ENCODE measurements at places on chromosomes 11 and 22.

- no peak for DNase-seq
Observed at GRCh38 chr11:63915961-63916836, 765 bp downstream of the RCOR2 start.

- no peak for DNase-seq
Observed at GRCh38 chr11:22802861-22803260, 26.7 kb downstream of the SVIP start.

- DNase-seq: no peak
Observed at GRCh38 chr11:130582981-130583380, 134.5 kb downstream of the ADAMTS15 start.

- DNase-seq: no peak
Observed at GRCh38 chr22:41557401-41558240, 3.2 kb upstream of the CSDC2 start.

DNA sequence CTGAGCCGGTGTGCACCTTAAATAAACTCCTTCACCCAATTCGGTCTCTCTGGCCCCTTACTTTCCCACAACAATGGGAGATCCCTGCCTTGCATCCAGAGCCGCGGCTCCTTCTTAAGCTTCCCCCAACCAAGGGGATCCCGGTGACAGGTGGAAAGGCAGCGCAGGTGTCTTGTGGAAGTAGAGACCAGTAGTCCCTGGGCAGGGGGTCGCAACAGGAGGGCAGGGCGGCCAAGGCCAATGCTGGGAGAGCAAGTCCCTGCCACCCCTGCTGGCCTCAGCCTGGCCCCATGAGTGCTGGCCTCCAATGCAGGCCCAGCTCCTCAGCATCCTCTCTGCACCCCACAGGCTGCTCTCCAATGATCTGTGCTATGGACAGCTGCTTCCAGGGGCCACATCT lies 7.9 kb upstream of the SYT12 start:
- no peak for DNase-seq

DNA sequence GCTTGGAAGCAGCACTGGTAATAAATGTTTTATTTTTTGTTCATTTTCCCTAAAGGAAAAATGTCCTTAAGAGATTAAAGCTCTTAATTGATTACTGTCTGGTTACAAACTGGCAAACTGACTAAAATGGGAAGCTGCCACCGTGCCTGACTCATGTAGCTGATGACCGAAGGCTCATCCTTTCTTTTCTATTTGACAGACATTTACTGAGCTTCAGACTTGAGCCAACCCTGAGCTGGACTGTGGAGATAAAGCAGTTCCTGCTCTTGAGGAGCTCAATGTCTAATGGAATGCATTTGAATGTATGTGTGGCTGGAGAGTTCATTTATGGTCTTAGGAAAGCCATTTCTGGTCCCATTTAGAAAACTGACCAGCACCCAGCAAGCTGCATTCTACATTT lies 91.3 kb downstream of the RNF169 start:
- no peak for DNase-seq

DNA sequence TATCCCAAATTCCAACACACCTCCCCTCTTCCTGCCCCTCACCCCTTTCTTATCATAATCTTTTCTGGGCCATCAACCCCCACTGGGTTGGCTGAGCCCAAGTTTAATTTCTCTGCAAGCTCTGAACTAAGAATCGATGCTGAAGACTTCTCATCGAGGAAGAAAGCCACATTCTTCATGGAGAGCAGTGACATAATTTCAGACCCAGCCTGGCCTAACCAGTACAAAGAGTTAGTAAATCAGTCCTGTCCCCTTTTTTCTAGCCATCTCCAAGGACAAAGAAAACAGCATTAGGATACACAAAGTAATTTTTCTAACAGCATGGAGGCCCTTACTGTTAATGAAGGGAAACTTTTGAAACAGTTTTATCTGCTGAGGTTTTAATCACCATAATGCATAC lies 45.0 kb downstream of the KCNJ1 start:
- no peak for DNase-seq

DNA sequence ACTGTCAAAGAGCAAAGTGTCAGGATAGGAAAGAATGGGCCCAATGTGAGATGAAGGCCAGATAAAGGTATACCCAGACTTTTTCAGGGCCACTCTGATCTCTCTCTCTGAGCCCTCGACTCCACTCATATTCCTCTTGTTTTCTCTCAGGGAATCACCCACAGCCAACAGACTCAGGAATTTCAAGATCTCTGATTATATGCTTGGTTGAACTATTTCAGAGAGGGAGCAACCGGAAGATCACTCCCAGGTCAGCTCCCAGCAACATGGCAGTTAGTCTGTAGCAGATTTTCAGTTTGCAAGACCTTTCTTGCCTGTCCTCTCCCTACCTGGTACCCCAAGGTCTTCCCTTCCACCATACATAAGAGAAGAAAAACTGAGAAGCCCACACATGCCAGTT lies 102.5 kb downstream of the C11orf58 start:
- no peak for DNase-seq

GRCh38 chr11:73141031-73141308 lies 1.1 kb downstream of the FCHSD2 start:
- DNase-seq: no peak

GRCh38 chr11:130514851-130515250 lies 66.4 kb downstream of the ADAMTS15 start:
- DNase-seq: no peak

DNA sequence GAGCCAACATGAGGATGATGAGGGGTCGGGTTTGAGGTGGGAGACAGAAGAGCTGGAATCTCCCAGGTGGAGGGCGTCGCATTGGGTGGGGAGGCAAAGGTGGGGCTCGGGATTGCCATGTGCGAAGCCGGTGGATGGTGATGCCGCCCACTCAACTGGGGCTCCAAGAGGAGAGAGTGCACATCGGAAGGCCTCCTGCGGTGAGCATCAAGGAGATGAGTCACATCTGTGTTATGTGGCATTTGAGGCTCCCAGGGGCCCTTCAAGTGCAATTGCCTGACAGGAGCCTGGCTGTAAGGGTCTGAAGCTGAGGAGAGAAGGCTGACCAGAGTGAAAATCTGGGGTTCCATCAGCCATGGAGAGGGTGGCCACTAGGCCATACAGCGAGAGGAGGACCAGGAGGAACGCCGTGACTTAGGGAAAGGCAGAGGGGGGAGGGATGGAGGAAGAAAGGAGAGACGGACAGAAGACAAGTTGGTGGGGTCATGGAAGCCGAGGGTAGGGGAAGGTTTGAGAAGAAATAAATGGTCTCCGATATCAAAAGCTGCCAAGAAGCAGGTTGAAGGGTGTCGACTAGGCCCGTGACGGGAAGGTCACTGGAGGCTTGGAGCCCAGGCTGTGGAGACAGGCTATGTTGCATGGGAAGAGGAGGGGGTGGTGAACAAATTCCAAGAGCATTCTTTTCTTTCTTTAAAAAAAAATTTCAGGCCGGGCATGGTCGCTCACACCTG lies 21.3 kb downstream of the RASD2 start:
- DNase-seq: no peak

DNA sequence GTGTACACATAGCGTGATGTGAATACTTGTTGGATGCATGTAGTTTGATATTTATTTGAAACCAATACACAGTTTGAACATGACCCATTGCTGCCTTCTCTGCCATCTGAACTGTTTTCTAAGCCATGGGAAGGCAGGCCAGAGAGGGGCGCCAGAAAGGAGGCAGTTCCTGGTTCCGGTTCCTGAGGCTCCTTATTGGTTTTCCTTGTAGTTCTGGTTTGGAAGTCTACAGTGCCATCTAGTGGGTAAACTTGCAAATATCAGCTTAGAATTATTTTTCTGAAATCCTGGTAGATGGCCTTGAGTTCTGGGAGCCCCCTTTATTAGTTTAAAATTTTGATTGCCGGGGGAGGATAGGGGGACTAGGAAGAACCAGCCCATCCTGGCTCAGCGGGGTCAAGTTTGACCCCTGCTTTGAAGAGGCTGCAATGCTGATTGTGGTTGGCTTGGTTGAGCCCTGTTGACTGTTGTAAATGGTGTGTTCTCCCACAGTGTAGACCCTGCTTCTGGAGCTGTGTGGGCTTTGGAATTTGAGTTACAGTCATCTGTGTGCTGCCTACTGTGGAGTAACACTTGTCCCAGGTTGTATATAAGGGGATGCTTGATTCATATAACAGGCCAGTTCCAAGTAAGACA lies 48.4 kb downstream of the GRAMD1B start:
- DNase-seq: no peak

DNA sequence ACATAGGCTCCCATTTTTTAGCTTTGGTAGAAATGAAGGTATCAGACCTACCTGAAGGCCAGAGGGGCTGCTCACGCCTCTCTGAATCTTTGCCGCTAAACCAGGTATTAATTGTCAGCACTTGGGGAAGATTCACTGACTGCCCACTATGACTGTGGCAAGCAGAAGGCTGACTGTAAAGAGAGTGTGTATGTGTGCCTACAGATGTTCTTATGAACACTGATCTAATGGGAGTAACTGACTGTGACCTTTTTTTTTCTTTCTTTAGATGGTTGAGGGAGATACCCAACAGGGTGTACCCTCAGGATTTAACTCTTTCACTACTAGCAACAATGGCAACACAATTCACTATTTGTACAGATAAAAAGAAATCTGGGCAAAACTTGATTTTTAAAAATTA lies at the start of gene RAG2:
RAG2 (minus strand) TSS at position 186 of the 400 bp plus-strand sequence. CDS start 4,068 bp downstream, outside the sequence.
- no peak for DNase-seq

DNA sequence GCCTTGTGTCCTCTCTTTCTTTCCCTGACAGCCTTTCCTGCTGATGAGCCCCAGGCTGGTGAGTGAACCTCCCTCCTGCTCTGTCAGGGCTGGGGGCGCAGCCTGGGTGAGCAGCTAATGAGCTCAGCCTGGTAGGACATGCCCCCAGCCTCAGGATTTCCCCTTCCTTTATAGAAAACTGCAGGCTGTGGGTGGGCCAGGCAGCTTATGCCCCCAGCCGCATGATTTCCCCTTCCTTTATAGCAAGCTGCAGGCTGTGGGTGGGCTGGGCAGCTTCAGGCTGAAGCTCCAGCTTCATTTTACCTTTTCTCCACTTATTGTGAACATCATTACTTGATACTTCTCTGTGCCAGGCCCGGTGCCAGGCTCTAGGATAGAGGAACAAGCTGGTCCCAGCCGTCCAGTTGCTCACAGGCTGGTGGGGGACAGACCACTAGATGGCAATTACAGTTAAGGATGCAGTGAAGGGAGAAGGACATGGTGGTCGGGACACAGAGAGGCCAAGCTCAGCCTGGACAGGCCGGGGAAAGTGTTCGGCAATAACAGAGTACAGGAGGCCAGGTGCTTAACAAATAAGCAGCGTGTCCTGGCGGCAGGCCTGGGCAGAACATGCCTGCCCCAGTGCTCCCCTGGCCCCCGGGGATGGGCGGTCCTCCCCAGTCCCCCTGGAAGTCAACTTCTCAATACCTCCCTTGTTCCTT lies 5.3 kb downstream of the LGALS12 start:
- no peak for DNase-seq

DNA sequence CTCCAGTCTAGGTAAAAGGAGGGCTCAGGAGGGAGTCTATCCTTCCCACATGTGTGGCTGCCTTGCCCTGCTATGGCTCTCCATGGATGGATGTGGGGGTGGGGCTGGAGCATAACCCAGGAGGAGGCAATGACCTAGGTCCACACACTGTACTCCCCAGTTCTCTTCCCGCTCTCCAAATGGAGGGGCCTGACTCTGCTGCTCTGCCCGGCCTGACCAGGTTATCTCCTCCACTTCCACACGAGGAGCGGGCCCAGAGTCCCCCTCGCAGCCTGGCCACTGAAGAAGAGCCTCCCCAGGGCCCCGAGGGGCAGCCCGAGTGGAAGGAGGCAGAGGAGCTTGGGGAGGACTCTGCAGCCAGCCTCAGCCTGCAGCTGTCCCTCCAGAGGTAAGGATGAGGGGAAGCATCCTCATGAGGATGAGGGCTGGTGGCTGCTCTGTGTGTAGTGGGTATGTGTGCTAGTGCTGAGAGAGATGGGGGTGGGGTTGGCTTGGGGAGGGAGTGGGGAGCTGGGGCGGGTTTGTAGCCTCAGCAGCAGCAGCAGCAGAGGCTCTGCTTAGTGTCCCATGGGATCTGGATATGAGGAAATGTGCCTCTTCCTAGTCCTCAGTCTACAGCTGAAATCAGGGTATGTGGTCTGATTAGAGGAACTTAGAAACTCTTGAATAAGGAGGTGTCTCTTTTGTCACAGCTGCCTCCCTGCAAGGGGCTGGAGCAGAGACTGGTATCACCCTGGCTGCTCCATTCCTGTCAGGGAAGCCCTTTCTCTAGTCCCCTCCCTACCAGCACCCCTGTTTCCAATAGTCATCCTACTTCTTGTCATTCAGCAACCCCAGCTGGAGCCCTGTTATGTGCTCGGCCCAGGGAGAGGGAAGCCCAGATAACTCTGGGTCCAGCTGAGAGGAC lies 54.1 kb downstream of the CEP164 start:
- DNase-seq: no peak

GRCh38 chr11:11463405-11463804 lies 110.4 kb upstream of the CSNK2A3 start:
- DNase-seq: no peak

- DNase-seq: no peak
Observed at GRCh38 chr11:41201156-41201555, 258.3 kb downstream of the LRRC4C start.

DNA sequence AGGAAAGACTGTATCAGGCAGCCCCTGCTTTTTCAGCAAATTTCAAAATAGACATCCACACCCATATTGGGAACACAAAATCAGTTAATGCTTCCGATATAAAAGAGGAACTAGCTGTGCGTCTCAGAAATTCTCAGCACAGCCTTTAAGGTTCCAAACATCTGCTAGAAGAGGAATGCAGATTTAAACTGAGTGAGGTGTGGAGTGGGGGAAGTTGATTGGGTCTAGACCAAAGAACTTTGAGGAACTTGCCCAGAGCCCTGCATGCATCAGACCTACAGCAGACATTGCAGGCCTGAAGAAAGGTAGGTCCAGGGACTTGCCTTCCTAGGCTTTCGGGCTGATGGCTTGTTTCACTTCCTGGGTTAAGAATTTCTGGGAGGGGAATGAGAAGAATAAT lies at the start of gene MS4A4A:
MS4A4A (plus strand) TSS at position 255 of the 400 bp plus-strand sequence; CDS start at position 265, 10 bp downstream.
- no peak for DNase-seq

GRCh38 chr11:125903711-125904659 lies at the start of gene DDX25:
Gene DDX25 (plus strand): TSS chr11:125904508. CDS start chr11:125904518, 10 bp downstream.
- DNase-seq: no peak

DNA sequence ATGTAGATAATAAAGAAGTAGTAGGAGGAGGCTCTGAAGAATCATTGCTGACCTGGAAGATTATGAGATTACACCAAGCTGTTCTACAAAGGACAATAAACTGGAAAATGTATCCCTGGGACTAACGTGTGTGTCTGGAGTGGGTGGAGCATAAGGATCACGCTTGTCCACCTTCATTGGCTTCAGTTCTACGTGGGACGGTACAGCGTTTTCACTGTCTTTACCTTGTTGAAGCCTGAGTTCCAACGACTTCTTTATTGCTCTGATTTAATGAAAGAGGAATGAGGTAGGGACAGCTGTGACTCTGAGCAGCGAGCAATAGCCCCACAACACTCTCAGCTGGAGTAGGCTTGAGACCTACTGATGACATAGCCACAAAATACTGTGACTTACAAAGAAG lies 87.0 kb downstream of the ARHGAP42 start:
- DNase-seq: no peak

Data from stimulated activated CD8-positive, alpha-beta memory T cell treated with anti-CD3 and anti-CD28 coated beads, Interleukin-4, amount 100 ng/mL, for 4 hours (primary cell).